Thyroid gland (tissue), 4 donors: ENCODE measurements at places on chromosomes 4 and X. TPM values are rescaled to one million over a fixed set of nuclear protein-coding genes. Genes with fewer than 3 reads are reported as not detected.

Gene MAGED4
- total RNA-seq, result 29.3 TPM

Gene MXRA5
- 52.6 TPM for total RNA-seq

Gene GAB3
- 5.8 TPM for total RNA-seq

DNA sequence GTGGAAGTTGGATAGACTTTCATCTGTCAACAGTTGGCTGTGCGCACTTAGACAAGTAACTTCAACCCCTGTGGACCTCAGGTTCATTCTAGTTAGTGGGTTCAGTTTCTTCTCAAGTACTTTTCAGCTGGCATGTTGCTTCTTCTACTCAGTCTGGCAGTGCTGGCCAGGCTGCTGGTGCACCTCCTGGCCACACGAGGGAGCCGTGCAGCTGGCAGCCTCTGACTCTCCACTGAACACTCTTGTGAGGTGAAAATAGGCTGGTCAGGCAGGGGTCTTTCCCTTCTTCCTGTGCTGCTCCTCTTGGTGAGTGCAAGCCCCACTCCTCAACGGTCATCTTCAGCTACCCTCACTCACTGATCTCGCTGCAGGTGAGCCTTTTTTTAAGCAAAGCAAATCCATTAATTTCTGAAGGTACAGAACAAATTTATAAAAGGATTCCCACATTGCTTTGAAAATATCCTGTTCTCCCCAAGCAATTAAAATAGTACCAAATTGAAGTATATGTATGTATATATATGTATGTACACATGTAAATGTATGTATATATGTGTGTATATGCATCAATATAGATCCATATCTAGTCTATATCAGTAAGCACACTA lies 30.6 kb downstream of the LONRF3 start:
- no peak overlapping the region for H3K4me3 ChIP-seq
- no peaks in the 10 kb centered on the region for H3K4me1 ChIP-seq
- peak; percentile 65 for DNase-seq
- no peaks in the 10 kb centered on the region for H3K27me3 ChIP-seq
- H3K27ac ChIP-seq, result no peak overlapping the region
- peaks cover 7% of the 10 kb centered on the region for H3K36me3 ChIP-seq

DNA sequence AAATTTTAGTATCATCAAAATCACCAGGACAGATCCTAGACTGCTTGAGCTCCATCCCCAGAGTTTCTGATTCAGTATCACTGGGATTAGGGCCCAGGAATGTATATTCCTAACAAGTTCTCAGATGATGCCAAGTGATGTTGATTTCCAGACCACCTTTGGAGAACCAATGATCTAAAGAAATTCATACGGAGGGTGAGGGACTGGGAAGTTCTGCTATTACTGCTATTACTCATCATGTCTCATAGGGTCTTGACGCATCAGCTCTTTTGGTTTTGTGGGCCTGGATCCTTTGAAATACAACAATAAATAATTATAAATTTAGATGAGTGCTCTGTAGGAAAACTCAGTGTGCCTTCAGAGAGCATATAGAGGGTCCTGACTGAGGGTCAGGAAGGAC lies 59.8 kb upstream of the LGI2 start:
- no peak overlapping the region for H3K4me3 ChIP-seq
- no peaks in the 10 kb centered on the region for H3K36me3 ChIP-seq
- no peak overlapping the region for H3K27ac ChIP-seq
- no peak for DNase-seq

- no peak overlapping the region for H3K4me3 ChIP-seq
- H3K27me3 ChIP-seq, result no peaks in the 10 kb centered on the region
- H3K4me1 ChIP-seq, result no peaks in the 10 kb centered on the region
- H3K27ac ChIP-seq, result no peak overlapping the region
- no peaks in the 10 kb centered on the region for H3K36me3 ChIP-seq
- no peak for DNase-seq
Observed at GRCh38 chr4:185332575-185333464, 62.9 kb downstream of the LRP2BP start.
